ENCODE measurements at places on chromosomes 5 and 9. TPM values are rescaled to one million over a fixed set of nuclear protein-coding genes. Genes with fewer than 3 reads are reported as not detected.

The CD72 gene
- 4.4 TPM for total RNA-seq

DNA sequence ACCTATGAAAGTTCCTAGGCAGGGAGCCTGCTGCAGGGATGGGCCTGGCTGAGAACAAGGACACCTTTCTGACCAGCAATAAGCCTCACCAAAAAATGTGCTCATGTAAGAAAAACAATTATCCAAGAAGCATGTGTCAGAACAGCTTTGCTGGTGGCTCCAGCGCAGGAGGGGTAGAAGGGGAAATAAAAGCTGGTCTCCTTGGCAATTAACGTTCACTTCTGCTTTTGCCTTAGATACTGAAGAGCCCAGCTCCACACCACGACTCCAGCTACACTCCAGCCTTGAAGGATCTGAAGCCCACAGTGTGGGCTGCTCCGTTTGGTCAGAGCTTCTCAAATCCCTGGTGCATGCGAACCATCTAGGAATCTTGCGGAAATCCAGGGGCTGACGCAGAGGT lies 107.6 kb upstream of the PHYKPL start:
- no peaks in the 10 kb centered on the region for H3K4me1 ChIP-seq
- H3K27me3 ChIP-seq: no peaks in the 10 kb centered on the region
- H3K4me3 ChIP-seq: no peak overlapping the region
- no peaks in the 10 kb centered on the region for H3K36me3 ChIP-seq

DNA sequence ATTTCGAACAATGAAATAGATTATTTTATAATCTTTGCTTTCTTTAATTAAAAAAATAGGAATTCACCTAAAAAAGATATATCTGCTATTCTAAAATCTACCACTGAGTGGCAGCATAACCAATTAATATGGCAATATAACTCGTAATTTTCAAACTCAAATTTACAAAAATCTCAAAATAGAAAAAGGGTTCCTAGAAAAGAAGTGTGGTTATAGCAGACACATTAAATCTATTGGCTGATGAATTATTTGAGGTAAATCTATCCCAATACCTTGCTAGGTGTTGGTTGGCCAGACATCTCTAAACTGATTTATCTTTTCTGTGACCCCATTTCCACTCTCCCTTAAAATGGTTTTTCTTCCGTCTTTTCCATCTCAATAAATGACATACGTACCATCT lies 30.2 kb upstream of the NRG2 start:
- no peaks in the 10 kb centered on the region for H3K4me1 ChIP-seq
- H3K27me3 ChIP-seq: peaks cover 7% of the 10 kb centered on the region
- H3K36me3 ChIP-seq: no peaks in the 10 kb centered on the region
- H3K27ac ChIP-seq: no peak overlapping the region

- DNase-seq: no peak
- H3K4me3 ChIP-seq: no peak overlapping the region
- no peaks in the 10 kb centered on the region for H3K27me3 ChIP-seq
Observed at GRCh38 chr5:133697536-133698258, 85.4 kb upstream of the FSTL4 start.

GRCh38 chr9:123974471-123974870 lies 37.1 kb upstream of the LHX2 start:
- no peaks in the 10 kb centered on the region for H3K36me3 ChIP-seq
- no peak overlapping the region for H3K4me3 ChIP-seq
- DNase-seq: no peak
- H3K27ac ChIP-seq: no peak overlapping the region

The MARCHF3 gene
- 3.3 TPM for total RNA-seq

Data from CD4-positive, alpha-beta memory T cell (primary cell).